ENCODE measurements at places on chromosomes 13 and 19. TPM values are rescaled to one million over a fixed set of nuclear protein-coding genes. Genes with fewer than 3 reads are reported as not detected.

RAB3D gene
- total RNA-seq = 71.6 TPM

MYO9B gene
- total RNA-seq = 149 TPM

ZNF284 gene
- 3.3 TPM for total RNA-seq

HPN gene
- 16.8 TPM for total RNA-seq

C1QTNF9B gene
- total RNA-seq = not detected

OPA3 gene
- 14.9 TPM for total RNA-seq

CEBPA gene
- total RNA-seq = 43.4 TPM

RNF225 gene
- 3.2 TPM for total RNA-seq

ATP4A gene
- total RNA-seq = not detected

ZNF814 gene
- 21.0 TPM for total RNA-seq

PPP1R37 gene
- 29.8 TPM for total RNA-seq

BRSK1 gene
- 2.2 TPM for total RNA-seq

TEX29 gene
- 0.42 TPM for total RNA-seq
